NCI-H2081 treated with DMSO at 0.1 percent for 48 hours (cell line): ENCODE measurements at places on chromosomes 1 and 21.

GRCh38 chr1:163172596-163172995 lies 30.1 kb downstream of the RGS5 start:
- DNase-seq, result no peak

DNA sequence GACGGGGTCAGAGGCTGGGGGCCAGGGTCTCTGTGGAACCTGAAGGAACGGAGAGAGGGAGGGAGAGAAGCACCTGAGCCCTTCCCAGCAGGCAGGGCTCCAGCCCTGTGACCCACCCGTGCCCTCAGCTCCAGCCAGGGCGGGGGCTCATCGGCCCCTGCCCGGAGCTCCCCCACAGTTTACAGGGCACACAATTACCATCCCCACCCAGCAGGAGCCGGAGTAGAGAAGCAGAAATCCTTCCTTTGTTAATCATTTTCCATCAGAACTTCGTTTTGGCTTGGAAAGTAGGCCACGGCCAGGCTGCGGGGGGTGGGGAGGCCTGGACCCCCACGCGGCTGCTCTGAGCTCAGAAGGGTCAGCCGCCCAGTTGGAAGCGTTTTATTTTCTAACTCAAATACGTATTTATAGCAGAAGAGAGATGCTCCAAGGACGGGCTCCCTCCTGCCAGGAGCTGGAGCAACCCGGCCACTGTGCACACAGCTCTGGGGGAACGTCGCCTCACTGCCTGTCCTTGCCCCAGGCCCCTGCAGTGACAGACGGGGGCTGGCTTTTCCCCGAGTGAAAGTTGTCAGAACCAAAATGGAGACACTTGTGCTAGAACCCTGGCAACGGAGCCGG lies 42.7 kb upstream of the ADARB1 start:
- no peak for DNase-seq

- no peak for DNase-seq
Observed at GRCh38 chr1:165717918-165718515, 19.7 kb upstream of the ALDH9A1 start.

DNA sequence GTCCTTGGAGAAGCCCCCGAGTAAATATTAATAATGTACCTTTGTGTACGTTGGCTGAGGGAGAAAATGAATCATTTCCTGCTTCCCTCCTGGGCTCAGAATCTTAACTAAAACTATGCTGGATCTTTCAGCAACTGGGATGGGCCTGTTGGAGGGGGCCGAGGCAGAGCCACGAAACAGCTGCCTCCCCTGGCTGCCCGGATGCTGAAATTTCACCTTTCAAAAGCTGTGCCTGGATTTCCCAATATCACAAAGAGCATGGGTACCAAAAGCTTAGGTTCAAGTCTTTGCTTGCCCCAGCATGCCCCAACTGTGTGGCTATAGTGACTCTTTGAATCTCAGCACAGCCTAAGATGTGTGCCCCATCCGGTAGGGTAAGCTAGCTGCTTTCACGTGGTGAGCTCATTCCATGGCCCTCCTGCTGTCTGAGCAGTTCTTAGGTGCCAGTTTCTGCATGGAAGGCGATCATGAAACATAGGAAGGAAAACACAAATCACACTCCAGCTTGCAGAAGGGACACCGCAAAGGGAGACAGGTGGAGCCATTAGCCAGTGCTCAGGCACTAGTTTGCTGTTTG lies 473.5 kb downstream of the PTPRU start:
- DNase-seq, result peak; percentile 19

DNA sequence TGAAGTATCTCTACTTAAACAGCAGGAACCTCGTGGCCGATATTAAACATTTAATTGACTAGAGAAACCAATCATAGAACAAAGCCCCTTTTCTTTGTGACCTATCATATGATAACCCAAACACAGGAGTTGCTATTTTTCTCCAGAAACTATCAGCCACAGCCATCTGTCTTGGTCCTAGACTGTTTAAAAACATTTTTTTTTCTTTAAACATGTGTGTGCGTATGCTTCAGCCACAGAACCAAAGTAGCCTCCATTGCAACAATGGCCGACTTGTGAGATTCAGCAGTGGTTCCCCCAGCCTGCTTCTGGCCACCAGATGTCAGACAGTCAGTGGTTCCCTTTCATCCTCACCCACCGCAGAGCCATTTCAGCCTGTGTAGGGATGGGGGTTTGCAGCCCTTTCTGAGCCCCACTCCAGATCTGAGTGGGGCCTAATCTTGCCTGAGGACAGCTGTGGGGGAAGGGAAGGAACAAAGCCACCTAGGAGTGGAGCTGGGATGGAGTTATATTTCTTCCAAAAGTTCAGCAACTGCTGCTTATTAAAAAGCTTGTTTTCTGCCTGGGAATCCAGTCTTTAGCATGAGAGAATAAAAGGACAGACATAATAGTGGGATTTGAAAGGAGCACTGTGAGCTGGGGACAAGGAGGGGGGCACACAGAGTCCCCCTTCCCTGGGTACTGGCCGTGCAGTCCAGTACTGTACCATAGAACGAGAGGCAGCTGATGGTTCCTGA lies 11.7 kb upstream of the IGSF3 start:
- DNase-seq, result no peak

GRCh38 chr1:186802388-186802787 lies 26.4 kb upstream of the PLA2G4A start:
- DNase-seq, result no peak

DNA sequence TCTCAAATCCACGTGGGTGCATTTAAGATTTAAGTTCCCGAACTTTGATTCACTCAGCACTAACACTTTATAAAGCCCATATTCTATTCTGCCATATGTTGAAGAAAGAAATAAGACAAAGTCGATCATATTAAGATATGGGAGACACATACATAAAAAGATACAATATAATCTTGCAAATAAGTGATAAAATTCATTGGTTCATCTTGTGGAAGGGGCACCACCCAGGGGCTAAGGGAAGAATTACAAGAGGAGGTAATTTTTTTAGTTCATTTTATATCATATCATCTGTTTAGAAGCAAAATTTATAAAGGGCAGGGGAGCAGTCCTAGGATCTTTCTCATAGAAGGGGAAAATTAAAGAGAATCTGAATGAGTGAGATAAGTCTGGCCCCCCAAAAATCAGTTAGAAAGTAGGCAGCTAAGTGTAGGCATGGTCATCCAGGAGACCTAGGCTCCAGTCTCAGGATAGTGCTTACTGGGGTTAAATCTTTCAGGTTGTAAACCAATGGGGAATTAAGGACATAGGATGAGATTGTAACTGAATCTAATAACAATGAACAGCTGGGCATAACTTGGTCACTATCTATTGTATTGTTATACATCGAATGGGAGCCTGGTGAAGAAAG lies 124.2 kb upstream of the L1TD1 start:
- DNase-seq, result no peak

DNA sequence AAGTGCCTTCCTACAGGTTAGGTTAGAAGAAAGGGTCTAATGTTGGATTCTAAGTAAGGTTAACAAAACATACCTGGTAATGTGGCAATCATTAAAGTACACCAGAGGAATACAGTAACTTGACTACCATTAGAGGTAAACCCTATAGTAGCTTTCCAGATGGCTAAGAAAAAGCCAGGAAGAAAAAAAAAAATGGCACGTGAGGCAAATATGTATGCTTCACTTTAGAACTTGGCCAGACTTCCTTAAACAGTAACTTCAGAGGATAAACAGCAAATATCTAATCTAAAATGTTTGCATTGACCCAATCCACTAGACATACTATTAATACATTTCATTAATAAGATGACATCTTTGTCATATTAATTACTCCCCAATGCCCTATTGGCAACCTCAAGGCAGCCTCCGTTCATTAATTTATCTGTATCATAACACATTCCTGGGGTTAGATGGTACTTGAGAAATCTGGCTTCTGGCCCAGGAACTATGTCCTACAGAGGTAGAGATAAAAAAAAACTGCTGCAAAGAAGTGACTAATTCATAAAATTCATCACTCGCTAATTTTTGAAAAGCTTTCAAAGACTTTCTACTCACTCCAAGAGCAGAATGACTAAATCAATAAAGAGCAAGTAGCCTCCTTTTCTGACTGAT lies 5.8 kb downstream of the DCAF8 start:
- DNase-seq, result no peak

GRCh38 chr1:228376262-228376628 lies 30.4 kb downstream of the TRIM11 start:
- DNase-seq, result no peak

DNA sequence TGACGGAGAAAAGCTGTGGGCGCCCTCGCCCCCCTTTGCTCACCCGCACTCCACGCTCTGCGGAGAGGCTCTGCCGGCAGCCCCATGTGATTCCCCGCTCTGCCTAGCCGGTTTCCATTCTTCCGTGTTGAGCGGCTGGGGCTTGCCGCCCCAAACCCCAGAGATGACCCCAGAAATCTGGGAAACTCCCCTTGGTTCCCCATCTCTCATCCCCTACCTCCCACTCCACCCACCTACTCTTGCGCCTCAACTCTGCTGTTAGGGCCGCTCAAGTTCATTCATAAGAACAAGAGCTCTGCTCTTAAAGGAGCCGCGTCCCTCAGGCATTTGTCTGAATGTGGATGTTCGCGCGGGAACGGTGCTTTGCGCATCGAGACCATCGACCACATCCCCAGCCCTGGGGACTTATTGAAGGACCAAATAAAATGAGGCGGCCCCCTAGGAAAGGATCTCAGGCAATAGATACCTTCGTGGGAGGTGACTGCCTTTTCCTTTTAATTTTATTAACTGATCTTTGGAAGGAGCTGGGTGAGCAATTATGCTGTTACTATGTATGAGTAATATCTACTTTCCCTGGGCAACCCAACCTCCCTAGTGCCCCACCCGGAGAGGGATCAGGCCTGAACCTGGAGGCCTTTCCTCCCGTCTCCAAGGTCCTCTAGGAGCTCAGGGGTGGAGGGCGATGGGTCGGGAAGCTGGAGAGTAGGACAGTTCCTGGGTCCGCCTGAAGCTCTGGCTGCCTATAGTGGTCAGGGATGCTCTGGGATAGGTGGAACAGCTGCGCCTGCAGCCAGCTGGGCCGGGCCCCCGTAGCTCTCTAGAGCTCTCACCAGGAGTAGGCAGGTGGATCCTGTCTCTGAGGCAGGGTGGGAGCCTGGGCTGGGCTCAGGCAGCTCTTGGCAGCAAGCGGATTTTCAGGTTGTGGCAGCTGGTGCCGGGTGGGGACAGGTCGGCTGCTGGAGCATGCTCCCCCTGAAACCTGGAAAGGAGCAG lies 898 bp downstream of the MFSD2A start:
- DNase-seq, result peak; percentile 48

DNA sequence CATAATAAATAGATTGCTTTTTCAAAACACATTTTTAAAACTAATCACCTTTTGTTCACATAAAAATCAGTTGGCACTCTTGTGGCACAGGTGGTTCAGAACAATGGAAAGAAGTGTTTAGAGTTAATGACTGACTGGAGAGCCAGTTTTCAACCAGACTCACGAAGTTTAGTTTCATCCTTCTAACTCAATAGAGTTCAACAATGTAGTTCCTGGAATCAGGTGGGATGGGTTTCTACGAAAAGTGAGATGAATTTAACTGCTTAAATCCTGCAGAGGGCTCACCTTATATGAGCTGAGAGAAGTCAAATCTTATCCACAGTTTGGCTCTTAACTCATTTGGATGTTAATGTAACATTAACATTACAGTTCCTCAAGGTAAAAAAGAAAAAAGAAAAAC lies 116.5 kb downstream of the SMYD2 start:
- DNase-seq, result no peak

- no peak for DNase-seq
Observed at GRCh38 chr1:173297798-173298391, 90.8 kb upstream of the TNFSF4 start.

DNA sequence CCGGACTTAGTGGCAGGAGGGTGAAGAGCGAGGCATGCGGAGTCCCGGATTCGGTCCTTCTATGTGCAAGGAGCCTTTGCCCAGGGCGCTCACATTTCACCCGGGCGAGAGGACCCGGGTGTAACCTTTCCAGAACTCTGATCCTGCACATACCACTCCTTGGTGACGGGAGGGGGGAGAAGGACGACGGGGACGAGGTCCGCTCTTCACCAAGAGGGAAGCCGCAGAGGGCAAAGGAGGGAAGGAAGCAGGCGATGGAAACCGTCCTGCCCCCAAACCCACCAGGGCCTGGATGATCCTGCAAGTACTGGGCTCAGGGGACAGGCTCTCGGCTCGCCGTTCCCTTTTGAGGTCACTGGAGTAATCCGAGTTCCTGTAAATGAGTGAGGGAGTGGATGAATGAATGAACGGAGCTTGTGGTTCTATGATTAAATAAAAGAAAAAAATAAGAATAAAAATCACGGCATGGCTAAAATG lies 993 bp downstream of the SYPL2 start:
- DNase-seq, result no peak

- DNase-seq, result no peak
Observed at GRCh38 chr1:35222322-35223083, 29.6 kb upstream of the SFPQ start.

- DNase-seq, result no peak
Observed at GRCh38 chr1:187504779-187505178, 676.0 kb downstream of the PLA2G4A start.

- DNase-seq, result no peak
Observed at GRCh38 chr1:5509664-5510452, 482.4 kb downstream of the NPHP4 start.
